ENCODE measurements at places on chromosomes 7 and 10.

- DNase-seq: no peak
These were observed 75.1 kb upstream of the SP4 start for GRCh38 chr7:21352540-21353387.

- no peak for DNase-seq
These were observed 11.5 kb downstream of the AQP1 start for GRCh38 chr7:30923009-30923773.

DNA sequence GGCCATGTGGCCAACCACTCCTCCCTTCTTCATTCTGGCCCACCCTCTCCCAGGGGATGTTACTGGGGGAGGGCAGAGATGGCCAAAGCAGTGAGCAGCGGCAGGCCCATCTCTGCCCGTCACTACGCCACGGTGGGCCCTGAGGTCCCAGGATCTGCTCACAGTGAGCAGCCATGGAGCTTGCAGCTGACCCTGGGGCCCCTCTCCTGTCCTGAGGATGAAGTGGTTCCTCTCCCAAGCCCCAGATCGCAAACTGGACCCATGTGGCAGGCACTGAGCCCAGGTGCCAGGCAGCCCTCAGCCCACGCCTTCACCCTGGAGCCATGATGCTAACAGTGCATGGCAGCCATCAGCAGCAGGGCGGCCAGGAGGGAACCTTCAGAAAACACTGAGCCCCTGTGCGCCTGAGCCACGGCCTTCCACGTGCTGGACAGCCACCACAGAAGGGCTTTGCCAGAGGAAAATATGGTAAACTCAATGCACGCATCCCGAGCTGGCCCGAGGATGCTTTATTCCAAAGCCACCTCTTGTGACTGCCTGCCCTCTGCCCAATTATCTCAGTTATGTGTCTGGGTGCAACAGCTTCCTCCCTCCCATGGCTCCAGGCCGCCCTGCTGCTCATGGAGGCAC, 485.7 kb downstream of the PTPRN2 start:
- no peak for DNase-seq

DNA sequence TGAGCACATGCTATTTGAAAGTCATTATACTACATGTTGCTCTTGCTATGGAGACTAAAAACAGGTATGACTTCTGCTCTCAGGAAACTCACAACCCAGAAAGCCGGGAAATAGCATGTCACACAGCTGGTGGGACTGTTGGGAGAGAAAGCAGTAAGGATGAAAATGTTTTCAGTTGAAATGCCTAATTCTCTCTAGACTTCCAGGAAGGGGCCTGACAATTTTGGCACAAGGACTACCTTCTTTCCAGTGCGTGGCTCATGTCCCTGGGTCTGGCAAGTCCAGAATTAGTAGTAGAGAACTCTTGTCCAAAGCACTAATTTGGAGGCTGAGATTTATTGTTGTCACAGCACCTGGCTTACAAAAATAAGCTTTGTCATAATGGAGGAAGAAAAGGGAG, 567.6 kb downstream of the LRMDA start:
- DNase-seq: no peak

DNA sequence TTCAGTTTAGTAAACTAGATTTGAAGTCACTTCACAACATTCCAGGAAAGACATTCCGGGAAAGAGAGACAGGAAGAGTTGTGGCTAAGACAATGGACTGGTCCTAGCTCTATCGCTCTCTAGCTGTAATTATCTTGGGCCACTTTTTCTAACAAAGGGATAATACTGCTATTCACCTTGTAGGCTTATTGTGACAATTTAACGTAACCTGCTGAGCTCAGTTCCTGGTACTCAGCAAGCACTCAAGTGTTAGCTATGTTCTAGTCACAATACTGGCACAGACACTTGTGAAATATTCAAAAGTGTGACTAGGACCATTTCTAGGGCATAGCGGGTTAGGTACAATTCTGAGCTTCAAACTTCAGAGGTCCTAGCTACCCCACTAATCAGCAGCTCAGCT, 12.0 kb upstream of the NRCAM start:
- DNase-seq: no peak

GRCh38 chr7:134182078-134182477, 54.9 kb downstream of the LRGUK start:
- DNase-seq: no peak

All from H54 (cell line).